ENCODE measurements at places on chromosomes 6 and 20. TPM values are rescaled to one million over a fixed set of nuclear protein-coding genes. Genes with fewer than 3 reads are reported as not detected.

Gene YIPF3
- total RNA-seq = 39.3 TPM

GRCh38 chr6:105994118-105994590 is 92.0 kb upstream of the PRDM1 start:
- no peaks in the 10 kb centered on the region for H3K36me3 ChIP-seq
- peaks cover 37% of the 10 kb centered on the region for H3K27me3 ChIP-seq
- H3K4me3 ChIP-seq = peak overlapping the region; percentile 82
- peak; percentile 66 for DNase-seq
- peaks cover 30% of the 10 kb centered on the region for H3K4me1 ChIP-seq
- peak overlapping the region; percentile 82 for H3K27ac ChIP-seq

GRCh38 chr6:121932076-121932991 is 467.1 kb upstream of the HSF2 start:
- DNase-seq = no peak
- H3K36me3 ChIP-seq = no peaks in the 10 kb centered on the region

Gene USP49
- total RNA-seq = 6.3 TPM

Gene TMEM217
- total RNA-seq = 3.3 TPM

DNA sequence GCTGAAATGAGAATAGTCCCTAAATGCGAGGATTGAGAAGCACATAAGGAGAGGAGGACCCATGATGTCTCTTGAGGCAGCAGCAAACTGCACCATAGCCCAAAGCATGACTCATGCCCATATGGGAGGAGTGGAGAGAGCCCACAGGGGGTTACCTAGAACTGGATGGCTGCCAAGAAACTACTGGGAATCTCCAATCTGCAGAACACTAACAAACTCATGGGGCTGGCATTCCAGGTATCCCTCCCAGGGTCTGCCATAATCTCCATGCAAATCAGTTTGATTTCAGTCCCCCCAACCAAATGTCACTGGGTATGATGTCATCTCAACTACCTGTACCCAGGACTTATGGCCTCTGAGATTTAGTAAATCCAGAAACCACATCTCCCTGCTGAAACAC is 410.5 kb downstream of the PTPRT start:
- H3K4me3 ChIP-seq = no peak overlapping the region
- H3K4me1 ChIP-seq = no peaks in the 10 kb centered on the region
- no peaks in the 10 kb centered on the region for H3K27me3 ChIP-seq
- DNase-seq = no peak
- H3K27ac ChIP-seq = no peak overlapping the region

DNA sequence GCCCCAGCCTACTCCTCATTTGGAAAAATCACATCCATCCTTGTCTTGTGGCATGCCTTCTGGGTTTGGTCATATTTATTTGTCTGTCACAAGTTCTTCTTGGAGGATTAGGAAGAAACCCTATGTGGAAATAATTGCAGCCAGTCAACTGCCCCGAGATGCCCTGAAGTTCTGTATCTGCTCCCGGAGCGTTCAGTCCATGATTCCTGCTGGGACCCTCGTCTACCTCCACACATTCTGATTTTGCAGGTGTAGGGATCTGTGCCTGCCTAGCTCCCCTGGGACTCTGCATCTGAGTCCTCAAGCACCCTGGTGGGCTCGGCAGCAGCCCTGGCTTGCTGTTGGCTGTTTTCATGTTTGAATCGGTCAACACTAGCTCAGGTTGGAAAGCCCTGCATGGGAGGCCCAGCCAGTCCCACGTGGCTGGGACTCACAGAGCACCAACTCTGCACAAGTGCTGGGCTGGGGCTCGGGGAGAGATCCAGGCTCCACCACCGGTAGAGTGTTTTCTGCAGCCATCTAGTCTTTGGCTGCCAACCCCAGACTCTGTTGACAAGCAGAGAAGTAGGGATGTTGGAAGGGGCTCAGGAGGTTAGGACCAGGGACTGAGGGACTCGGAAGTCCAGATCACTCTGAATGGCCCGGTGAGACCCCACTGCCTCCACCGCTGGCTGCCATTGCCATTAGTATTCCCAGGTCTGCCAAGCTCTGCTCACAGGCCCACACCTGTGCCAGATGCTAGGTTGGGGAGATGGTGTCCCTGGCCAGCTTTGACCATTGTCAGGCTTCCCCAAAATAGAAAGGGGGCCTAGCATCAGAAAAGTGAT is 183.5 kb upstream of the CST7 start:
- no peak overlapping the region for H3K27ac ChIP-seq
- DNase-seq = peak; percentile 2
- no peaks in the 10 kb centered on the region for H3K36me3 ChIP-seq
- no peaks in the 10 kb centered on the region for H3K4me1 ChIP-seq

Gene MUC21
- not detected for total RNA-seq

DNA sequence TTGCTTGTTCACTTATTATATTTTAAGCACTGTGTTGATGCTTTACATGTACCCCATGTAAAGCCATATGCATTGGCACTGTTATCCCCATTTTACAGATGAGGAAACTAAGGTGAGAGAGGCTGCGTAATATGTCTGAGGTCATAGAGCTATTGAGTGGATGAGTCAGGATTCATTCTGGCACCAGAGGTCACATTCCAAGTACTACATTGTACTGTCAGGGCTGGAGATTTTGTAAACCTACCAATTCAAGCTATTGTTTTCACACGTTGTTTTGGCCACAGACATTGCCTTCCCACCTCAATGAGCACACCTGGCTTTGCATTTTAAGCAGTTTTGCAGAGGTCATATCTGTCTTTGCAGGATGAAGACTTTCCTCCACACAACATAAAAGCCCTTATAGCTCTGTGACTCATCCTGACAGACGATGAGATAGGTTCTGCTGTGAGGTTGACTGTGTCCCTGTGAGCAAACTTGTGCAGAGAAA is 33.2 kb downstream of the ANKS1A start:
- no peak overlapping the region for H3K27ac ChIP-seq
- peaks cover 4% of the 10 kb centered on the region for H3K36me3 ChIP-seq
- no peak overlapping the region for H3K4me3 ChIP-seq
- peaks cover 2% of the 10 kb centered on the region for H3K4me1 ChIP-seq
- no peak for DNase-seq

DNA sequence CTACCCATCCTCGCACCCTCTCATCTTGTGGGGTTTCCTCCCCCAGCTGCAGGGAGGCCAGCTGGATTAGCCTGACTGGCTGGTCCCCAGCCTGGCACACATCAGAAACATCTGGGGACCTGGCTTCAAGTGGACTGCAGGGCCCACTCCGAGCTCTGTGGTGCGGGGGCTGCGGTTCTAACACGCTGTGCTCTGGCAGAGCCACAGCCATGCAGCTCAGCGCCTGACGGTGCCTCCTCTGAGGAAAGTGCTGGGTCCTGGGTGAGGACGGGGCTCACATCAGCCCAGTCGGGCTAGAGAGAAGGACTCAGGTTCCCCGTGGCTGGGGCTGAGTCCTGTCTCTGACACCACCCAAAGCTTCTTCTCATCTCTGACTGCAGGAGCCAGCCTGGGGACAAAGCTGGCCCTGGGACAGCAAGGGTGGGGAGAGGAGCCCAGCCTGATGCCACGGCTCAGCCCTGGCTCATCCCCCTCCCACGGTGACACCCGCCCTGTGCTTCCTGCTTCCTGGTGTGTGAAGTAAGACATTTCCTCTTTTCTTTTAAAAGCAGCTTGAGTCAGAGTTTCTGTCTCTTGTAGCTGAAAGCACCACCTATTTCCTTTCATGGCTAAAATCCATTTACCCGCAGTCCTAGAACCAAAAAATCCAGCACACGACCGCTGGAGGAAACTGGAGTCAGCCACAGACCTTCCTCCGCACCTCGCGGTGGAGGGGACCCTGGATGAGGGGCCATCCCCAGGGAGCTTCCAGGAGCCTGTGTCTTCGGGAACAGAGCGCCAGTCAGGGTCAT is 127.4 kb upstream of the AFDN start:
- H3K4me3 ChIP-seq = peak overlapping the region; percentile 45
- DNase-seq = peak; percentile 78
- H3K27me3 ChIP-seq = peaks cover 11% of the 10 kb centered on the region
- peaks cover 18% of the 10 kb centered on the region for H3K4me1 ChIP-seq
- H3K36me3 ChIP-seq = no peaks in the 10 kb centered on the region

Gene PRND
- not detected for total RNA-seq
